ENCODE measurements at places on chromosomes 16 and 17.

DNA sequence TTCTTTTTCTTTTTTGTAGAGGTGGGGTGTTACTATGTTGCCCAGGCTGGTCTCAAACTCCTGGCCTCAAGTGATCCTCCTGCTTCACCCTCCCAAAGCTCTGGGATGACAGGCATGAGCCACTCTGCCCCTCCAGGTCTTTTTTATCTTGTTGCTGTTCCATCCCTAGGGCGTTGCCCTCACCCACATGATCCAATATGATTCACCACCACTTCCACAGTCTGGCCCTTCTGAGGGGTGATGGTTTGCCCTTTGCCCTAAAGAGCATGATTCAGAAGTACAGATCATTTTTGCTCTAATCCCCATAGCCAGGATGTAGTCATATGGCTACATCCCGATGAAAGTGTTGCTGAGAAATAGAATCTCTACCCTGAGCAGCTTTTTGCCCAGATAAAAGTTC, 18.8 kb downstream of the STX4 start:
- no peak for DNase-seq

GRCh38 chr17:21299981-21300600, 15.6 kb downstream of the MAP2K3 start:
- no peak for DNase-seq

GRCh38 chr16:75262104-75262799, 10.8 kb upstream of the BCAR1 start:
- no peak for DNase-seq

DNA sequence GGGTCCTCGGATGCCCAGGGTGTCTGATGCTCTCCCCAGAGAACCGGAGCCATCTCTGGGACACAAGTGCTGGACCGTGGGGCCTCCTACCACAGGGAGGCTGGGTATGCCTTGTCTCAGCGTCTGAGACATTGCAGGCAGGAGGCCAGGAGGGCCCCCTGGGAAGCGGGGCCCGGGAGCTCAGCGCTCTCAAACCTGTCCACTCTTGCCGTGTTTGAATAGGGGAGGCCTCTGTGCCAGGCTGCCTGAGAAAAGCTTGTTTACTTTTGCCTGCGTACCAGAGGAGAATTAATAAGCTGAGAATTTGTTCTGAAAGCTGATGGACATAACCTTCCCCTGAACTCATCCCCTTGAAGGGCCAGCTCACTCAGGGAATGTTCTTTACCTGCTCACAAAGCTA, 163.8 kb downstream of the NTN1 start:
- no peak for DNase-seq

DNA sequence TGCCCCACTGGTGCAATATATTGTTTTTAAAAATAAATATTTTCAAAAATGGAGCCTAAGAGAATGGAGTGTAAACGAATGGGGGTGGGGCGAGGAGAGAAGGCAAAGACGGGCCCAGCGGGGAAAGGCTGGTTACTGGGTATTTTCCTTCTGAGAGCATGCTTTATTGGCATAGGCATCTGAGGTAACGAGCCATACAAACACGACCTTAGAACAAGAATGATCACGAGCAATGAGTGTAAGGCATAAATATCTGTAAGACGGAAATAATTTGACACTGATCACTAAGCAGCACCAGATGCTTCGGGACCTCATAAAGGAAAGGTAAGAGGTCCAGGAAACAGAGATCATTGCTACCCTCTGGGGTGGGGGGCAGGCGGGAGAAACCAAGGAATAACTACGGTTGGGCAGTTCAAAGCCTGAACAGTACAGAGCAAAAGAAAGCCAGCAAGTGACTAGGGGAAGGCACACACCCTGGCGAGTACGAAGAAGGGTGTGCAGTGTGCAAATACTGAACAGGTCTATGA, 959 bp downstream of the SSH2 start:
- DNase-seq, result no peak

DNA sequence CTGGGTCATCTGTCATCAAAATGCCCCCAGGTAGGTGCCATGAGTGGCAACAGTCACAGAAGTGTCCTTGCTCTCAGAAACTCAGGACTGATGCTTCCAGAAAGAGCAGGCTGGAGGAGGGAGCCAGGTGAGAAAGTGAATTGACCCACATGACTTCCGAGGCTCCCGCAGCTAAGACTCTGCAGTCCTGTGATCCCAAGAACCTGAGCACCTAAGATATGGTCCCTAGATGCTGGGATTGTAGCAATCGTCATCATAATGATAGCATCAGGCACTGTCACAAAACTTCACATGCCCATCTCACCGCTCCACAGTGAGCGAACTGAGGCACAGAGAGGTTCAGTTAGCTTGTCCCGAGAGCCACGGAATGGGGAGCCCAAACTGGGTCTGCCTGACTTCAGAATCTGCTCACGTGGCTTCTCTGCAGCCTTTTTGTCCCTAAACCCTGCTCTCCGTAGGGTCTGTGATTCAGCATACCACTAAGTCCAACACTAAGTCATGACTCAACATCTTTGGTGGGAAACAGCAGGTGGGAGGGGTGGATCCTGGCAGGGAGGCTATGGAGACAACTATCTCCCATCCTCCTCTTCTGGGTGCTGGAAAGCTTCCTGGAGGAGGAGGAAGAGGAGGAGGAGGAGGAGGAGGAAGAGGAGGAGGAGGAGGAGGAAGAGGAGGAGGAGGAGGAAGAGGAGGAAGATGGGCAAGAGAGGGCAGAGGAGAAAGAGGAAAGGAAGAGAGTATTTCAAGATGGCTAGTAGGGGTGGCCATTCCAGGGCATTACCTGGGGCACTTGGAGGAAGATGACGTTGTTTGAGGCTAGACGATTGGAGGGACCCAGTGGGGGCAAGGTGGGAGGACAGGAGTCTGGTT, 55.5 kb upstream of the DLX4 start:
- no peak for DNase-seq

DNA sequence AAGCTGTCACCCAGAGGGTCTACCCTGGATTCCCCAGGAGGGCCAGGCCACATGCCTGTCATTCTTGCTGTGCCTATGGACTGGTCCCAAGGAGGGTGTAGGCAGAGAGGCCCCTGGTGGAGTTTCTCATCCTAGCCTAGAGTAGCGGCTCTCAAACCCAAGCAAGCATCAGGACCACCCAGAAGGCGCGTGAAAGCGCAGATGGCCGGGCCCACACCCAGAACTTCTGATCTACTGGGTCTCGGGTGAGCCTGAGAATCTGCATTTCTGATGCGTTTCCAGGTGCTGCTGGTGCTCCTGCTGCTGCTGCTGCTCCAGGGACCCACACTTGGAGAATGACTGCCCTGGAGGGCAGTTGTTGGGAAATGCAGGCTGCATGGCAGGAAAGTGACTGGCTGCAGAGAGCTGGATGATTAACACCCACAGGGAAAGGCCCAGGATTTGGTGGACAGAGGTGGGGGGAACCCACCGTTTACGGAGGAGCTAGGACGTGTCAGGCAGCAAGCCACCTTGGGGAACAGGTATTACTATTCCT, 9.5 kb upstream of the OSGIN1 start:
- no peak for DNase-seq

DNA sequence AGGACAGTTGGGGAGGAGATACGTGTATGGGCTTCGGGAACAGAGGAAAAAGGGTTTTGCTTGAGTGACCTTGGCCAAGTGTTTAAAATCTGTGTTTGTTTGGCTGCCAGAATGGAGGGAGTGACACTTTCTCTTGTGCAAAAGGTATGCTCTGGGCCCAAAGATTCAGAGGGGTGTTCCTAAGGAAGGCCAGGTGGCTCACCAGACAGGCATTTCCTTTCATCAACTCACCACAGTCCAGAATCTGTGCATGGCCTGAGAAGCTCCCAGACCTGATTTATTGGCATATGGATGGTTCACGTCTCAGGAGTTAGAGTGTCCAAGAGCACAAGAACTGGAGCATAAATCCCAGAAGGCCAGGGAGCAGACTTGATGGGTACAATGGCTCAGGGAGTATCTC, 53.4 kb upstream of the NLK start:
- no peak for DNase-seq

DNA sequence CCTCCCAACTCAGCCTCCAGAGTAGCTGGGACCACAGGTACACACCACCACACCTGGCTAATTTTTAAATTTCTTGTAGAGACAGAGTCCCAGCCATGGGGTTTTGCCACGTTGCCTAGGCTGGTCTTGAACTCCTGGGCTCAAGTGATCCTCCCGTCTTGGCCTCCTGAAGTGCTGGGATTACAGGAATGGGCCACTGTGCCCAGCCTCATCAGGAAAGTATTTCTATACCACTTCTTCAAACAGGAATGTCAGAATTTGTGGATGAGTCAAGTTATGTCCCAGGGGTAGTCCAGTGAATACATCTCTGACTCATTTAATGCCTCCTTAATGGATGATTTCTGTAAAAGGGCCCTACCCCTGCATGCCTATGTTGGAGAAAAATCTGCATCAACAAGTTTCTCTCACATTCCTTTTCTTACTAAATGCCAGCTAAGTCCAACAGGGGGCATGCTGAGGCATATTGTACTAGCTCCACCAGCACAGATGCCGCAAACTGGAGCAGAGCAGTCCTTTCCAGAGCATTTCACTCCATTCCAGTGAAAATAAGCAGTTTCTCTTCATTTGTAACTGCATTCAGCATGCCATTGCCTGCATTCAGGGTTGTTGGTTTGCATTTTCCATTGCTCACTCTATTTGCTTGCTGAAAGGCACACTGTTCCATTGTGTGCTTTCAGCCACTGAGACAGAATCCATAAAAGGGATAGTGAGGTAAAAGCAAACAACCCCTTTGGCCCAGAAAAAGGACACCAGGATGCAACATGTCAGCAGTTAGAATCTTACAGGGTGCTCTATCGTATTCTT, 5.3 kb upstream of the CAVIN1 start:
- DNase-seq, result no peak

- no peak for DNase-seq
Observed at GRCh38 chr17:66076546-66077190, 115.3 kb downstream of the CEP112 start.

- no peak for DNase-seq
Observed at GRCh38 chr17:51455931-51456330, 195.6 kb downstream of the UTP18 start.

DNA sequence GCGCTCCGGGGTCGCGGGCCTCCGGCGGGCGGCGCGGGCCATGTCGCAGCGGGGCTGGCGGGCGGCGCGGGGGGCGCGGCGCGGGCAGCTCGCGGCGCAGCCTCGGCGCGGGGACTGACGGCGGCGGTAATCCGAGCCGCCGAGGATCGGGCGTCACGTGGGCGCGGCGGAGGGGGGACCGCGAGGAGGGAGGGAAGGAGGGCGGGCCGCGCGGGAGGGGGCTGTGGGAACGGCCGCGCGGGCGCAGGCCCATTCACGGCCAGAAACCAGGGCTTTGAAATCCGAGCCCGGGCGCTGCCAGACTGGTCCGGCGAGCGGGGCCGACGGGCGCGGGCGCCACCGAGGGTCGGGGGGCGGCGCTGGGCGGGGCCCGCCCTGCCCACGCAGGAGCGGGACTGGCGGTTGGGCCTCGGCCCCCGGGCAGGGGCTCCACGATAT, at the start of gene MTSS2:
Gene MTSS2 (minus strand): TSS at position 116 of the 438 bp plus-strand sequence. CDS start 262 bp downstream, outside the sequence.
- DNase-seq, result no peak

DNA sequence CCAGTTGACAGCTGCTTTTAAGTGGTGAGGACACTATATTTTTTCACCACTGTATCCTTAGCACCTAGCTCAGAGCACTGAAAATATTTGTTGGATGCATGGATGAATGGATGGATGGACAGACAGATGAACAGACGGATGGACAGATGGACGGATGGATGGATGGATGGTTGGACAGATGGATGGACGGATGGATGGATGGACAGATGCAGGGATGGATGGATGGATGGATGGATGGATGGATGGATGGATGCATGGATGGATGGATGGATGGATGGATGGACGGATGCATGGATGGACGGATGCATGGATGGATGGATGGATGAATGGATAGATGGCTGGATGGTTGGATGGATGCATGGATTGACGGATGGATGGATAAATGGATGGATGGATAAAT, 12.4 kb upstream of the SLC5A11 start:
- DNase-seq, result no peak

- no peak for DNase-seq
Observed at GRCh38 chr17:61831099-61831498, 32.2 kb downstream of the BRIP1 start.

GRCh38 chr16:59067205-59067604, 333.1 kb upstream of the GOT2 start:
- DNase-seq, result no peak

GRCh38 chr16:80066805-80067580, 466.5 kb upstream of the MAF start:
- no peak for DNase-seq

DNA sequence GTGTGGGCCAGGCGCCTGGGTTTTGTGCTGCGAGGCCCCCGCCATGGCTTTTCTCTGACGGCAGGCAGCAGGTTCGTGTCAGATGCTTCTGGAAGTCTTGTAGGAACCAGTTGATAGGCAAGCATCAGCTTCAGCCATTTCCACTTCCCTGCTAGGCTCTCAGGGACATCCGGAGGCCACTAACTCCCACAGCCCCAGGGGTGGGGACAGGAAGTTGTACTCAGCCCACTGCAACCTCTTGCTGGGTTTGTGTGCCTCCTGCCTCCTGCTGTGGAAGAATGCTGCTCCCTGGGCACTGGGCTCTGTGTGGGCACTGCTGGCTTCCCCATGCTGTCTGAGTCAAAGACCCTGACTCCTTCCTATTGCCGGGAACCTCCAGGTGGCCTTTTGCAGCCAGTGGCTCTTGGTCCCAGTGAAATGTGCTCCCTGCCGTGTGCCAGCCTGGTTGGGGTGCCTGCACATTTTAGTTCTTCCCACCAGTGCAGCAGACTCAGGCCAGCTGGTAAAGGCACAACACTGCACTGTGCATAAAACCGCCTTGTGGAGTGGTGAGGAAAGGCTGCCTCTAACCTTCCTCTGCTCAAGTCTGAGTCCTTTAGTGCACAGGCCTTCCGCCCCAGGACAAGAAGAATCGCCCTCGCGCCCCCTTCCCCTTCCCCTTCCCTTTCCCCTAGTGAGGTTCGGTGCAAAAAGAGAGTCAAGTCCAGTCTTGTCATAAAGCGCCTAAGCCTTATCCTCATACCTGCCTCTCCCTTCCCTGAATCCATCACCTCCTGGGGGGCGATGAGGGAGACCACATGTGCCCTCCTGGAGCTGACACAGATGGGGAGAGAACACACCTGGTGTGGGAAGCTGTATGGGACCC, 16.6 kb downstream of the LDHD start:
- DNase-seq, result no peak

DNA sequence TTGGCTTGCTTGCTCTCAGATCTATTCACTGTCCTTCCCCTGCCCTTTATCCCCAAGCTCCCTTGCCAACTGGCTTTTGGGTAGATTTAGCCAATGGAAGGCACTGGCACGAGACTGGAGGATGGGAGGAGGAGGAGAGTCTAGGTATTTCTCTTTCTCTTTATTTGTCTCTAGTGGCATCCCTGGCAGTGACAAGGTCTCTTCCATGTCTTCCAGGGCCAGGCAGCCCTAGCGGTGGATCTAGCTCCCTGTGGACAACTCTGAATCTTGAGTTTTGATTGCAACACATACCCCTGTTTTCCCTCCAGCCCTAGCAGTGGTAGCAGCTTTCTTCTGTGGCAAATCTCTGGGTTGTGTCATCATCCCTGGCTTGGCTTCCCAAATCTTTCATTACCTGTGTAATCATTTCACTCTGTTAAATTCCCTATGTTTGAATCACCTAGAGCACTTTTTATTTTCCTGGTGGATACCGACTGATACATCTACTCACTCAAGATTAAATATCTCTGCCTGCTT, 171.1 kb upstream of the IRX6 start:
- no peak for DNase-seq

GRCh38 chr17:44414394-44415155, 25.1 kb upstream of the ITGA2B start:
- no peak for DNase-seq

GRCh38 chr16:73732681-73733080, 563.9 kb upstream of the PSMD7 start:
- no peak for DNase-seq

Data from stimulated activated CD4-positive, alpha-beta T cell treated with anti-CD3 and anti-CD28 coated beads, Interleukin-1b, Interleukin-23, amount 100 ng/mL, for 1 hour (primary cell).